ENCODE measurements at places on chromosomes 16 and 17. TPM values are rescaled to one million over a fixed set of nuclear protein-coding genes. Genes with fewer than 3 reads are reported as not detected.

The SMIM36 gene
- total RNA-seq: not detected

The GJD3 gene
- 0.41 TPM for total RNA-seq

The NOD2 gene
- 0.07 TPM for total RNA-seq

The DOC2A gene
- not detected for total RNA-seq

The KRTAP16-1 gene
- not detected for total RNA-seq

The TEX14 gene
- total RNA-seq: 0.08 TPM

The ATP1B2 gene
- total RNA-seq: 0.77 TPM

The MT1M gene
- total RNA-seq: 0.59 TPM

The MT3 gene
- 0.77 TPM for total RNA-seq

DNA sequence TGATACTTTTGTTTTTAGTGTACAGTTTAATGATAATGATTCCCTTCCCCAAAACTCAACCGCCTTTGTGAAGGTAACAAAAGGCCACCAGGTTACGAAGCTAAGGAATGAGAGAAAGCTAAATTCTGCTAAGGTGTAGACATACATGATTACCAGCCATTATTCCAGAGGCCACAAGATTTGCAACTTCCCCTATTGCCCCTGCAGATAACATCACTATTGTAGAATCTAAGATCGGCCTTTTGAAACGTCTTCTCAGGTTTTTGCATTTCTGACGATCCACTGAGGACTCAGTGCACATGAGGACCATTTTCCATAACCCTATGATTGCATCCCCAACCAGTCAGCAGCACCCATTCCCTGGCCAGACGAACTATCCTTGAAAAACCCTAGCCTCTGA, 33.9 kb upstream of the SNN start:
- no peak for DNase-seq

DNA sequence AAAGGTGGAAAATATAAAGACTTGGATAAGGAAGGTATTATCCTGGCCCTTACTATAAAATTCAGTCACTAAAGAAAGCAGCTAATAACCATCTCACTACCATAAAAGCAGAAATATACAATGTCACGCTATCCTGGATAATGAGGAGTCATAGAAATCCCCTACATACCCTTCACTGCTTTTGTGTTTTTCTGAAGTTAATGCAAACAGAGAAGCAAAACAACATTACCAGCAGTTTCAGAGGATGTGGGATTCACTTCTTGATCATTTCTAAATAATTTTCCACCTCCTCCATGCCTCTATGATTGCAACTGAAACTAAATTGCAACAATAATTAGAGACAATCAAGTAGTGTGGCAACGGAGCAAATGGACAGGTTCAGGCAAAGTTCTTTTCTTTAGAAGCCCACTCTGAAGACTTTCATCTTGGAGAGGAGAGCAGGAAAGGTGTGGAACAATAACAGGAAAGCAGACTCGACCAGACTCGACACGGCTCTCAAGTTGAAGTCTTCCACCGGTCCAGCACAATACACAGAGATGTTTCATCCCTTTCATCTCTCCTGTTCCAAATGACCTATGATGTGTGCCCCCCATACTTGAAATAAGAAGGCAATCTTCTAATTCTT, 10.2 kb downstream of the CYTH1 start:
- DNase-seq: no peak

DNA sequence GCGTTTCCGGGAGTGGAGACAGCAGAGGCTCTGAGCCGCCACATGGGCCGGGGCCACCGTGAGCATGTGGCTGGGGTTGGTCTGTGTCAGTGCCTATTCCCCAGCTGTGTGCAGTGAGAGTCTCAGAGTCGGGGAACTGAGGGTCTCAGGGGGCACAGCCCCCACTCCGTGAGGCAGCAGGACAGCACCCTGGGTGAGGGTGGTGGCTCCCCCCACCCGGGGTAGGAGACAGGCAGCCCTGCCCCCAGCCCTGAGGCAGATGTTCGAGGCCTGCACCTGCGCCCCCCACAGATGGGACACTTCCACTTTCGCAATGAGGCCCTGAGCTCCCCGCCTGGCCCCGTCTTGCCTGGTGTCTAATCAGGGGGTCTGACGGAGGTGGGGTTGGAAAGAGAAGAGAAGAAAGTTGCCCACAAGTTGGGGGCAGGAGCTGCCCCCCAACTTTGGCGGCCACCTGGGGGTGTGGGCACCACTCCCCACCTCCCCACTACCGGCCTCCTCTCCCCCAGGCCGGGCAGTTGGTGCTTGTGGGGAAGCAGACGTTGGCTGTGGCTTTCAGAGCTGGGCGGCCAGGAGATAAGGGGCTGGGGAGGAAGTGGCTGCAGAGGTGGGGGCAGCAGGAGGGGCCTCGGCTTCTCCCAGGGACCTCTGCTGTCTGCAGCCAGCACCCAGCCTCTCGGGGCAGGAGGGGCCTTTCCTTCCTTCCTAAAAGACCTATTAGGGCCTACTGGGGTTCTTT, 1.8 kb upstream of the CBFA2T3 start:
- DNase-seq: no peak

DNA sequence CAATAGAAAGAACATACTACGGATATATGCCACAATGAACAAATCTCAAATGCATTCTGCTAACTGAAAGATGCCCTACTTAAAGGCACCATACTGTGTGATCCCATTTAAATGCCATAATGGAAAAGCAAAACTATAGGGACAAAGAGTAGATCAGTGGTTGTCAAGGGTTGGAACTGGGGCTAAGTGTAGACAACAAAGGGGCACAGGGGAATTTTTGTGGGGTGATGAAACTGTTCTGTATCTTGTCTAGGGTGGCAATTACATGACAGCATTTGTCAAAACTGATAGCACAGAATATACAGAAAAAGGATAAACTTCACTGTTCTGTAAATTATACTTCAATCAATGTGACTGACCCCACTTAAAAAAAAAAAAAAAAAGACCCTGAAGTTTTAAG, 17.7 kb downstream of the GFOD2 start:
- no peak for DNase-seq

- DNase-seq: no peak
Observed at GRCh38 chr16:11007714-11008280, 63.4 kb downstream of the CLEC16A start.

GRCh38 chr17:60970741-60971140, 293.1 kb downstream of the BCAS3 start:
- no peak for DNase-seq

- no peak for DNase-seq
Observed at GRCh38 chr16:49947907-49948678, 76.9 kb upstream of the CNEP1R1 start.

DNA sequence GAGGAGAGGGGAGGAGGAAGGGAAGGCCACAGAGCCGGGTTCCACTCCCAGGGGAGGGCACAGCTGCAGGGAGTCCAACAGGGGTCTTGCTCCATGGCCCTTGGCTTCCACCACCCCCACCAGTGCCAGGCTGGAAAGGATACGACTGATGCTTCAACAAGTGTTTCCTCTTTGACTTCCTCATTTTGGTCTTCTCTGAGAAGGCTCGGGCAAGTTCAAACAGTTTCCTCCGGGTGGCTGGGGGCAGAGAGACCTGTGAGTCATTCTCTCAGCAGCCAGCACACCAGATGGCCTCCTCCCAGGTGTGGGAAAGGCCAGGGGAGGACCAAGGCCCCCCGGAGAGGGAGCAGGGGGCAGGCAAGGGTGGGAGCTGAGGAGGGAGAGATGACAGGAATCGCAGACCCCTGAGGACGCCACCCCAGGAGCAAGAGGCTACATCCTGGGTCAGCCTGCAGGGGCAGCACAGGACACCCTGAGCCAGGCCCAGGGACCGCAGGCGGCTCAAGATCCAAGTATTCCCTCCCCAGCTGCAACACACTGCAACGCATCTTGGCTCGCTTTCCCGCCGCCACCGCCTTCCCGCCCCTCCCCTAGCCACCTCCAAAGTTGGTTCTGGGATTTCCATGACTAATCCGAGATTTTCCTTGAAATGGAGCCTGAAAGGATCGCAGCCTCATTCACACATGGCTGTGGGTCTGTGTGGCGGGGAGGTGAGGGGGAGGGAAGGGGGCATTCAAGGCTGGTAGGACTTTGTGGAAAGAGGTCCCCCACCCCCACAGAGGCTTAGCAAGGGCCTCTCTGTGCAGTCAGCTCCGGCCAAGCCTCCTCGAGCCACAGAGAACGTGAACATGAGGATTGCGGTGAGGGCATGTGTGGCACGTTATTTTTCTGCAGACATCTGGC, 18.4 kb upstream of the MRPS23 start:
- no peak for DNase-seq

GRCh38 chr17:52242268-52242667, 83.8 kb upstream of the CA10 start:
- DNase-seq: no peak

- no peak for DNase-seq
Observed at GRCh38 chr16:26212599-26212998, 520.8 kb downstream of the HS3ST4 start.

GRCh38 chr16:75181630-75182029, 25.3 kb downstream of the CTRB2 start:
- no peak for DNase-seq
